ENCODE measurements at places on chromosomes 4 and X. TPM values are rescaled to one million over a fixed set of nuclear protein-coding genes. Genes with fewer than 3 reads are reported as not detected.

GRCh38 chrX:148577741-148578140 lies 77.3 kb downstream of the AFF2 start:
- no peaks in the 10 kb centered on the region for H3K4me1 ChIP-seq
- H3K4me3 ChIP-seq: no peak overlapping the region
- no peak overlapping the region for H3K27ac ChIP-seq
- H3K36me3 ChIP-seq: no peaks in the 10 kb centered on the region

SPACA5 gene
- not detected for total RNA-seq

- H3K36me3 ChIP-seq: no peaks in the 10 kb centered on the region
- H3K4me1 ChIP-seq: no peaks in the 10 kb centered on the region
- H3K27ac ChIP-seq: no peak overlapping the region
- DNase-seq: no peak
- H3K27me3 ChIP-seq: no peaks in the 10 kb centered on the region
Measured at GRCh38 chrX:103847174-103847870, 15.3 kb upstream of the RAB9B start.

GRCh38 chrX:1398431-1399340 lies 6.8 kb upstream of the SLC25A6 start:
- peak; percentile 50 for DNase-seq
- H3K27ac ChIP-seq: no peak overlapping the region
- H3K36me3 ChIP-seq: no peaks in the 10 kb centered on the region
- H3K4me3 ChIP-seq: no peak overlapping the region
- H3K4me1 ChIP-seq: no peaks in the 10 kb centered on the region
- no peaks in the 10 kb centered on the region for H3K27me3 ChIP-seq

TEX13C gene
- total RNA-seq: not detected

- no peak for DNase-seq
- H3K27ac ChIP-seq: no peak overlapping the region
- no peak overlapping the region for H3K4me3 ChIP-seq
- no peaks in the 10 kb centered on the region for H3K36me3 ChIP-seq
- no peaks in the 10 kb centered on the region for H3K27me3 ChIP-seq
Measured at GRCh38 chr4:161256172-161256571, 907.6 kb downstream of the FSTL5 start.

CPE gene
- total RNA-seq: 417 TPM

GRCh38 chr4:78737035-78737434 lies 39.1 kb upstream of the BMP2K start:
- no peak overlapping the region for H3K27ac ChIP-seq
- DNase-seq: no peak
- no peak overlapping the region for H3K4me3 ChIP-seq
- H3K27me3 ChIP-seq: no peaks in the 10 kb centered on the region

GRCh38 chr4:85210353-85210752 lies 243.9 kb upstream of the WDFY3 start:
- H3K36me3 ChIP-seq: no peaks in the 10 kb centered on the region
- H3K4me3 ChIP-seq: no peak overlapping the region

- no peak overlapping the region for H3K4me3 ChIP-seq
- no peak overlapping the region for H3K27ac ChIP-seq
- H3K4me1 ChIP-seq: no peaks in the 10 kb centered on the region
Measured at GRCh38 chr4:113811359-113811758, 49.8 kb upstream of the CAMK2D start.

- H3K27me3 ChIP-seq: no peaks in the 10 kb centered on the region
- H3K4me3 ChIP-seq: no peak overlapping the region
- no peaks in the 10 kb centered on the region for H3K36me3 ChIP-seq
- no peaks in the 10 kb centered on the region for H3K4me1 ChIP-seq
- H3K27ac ChIP-seq: no peak overlapping the region
Measured at GRCh38 chr4:185015108-185015507, 3.2 kb upstream of the HELT start.

DNA sequence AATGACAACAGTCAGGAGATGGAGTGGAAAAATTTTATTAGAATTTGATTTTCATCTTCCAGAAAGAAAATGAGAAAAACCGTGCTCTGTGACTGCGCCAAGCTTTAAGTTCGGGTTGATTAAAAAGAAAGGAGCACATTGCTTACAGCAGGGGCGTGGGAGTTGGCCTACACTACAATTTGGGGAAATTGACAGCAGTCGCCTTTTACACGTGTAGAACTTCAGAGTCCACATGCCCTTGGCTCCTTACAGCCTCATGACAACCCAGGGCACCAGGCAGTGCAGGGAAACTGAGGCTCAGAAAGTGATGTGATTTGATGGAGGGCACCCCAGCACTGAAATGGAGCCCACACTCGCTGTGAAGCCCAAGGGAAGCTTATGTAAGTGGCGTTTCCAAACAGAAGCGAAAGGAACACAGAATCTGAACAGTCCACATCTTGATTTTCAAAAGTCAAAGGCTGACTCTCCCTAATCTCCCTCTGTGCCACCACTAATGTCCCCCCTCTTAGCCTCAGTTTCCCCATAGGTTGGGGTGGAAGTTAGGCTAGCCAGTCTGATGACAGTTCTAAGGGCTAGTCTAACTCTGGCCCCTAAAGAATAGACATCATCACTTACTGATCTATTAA lies 5.5 kb downstream of the PPP2R2C start:
- peaks cover 2% of the 10 kb centered on the region for H3K27me3 ChIP-seq
- no peak overlapping the region for H3K27ac ChIP-seq
- H3K4me1 ChIP-seq: no peaks in the 10 kb centered on the region

- H3K4me1 ChIP-seq: no peaks in the 10 kb centered on the region
- no peak within 1 kb of the TSS for H3K4me3 ChIP-seq
- H3K27me3 ChIP-seq: no peaks in the 10 kb centered on the region
- H3K36me3 ChIP-seq: no peaks in the 10 kb centered on the region
- H3K27ac ChIP-seq: no peak within 1 kb of the TSS
- DNase-seq: no peak
Measured at GRCh38 chrX:116436358-116436816, at the start of gene SLC6A14. Gene SLC6A14 (plus strand): TSS chrX:116436606. CDS start chrX:116436710, 104 bp downstream.

RAB33A gene
- total RNA-seq: 1.8 TPM

DNA sequence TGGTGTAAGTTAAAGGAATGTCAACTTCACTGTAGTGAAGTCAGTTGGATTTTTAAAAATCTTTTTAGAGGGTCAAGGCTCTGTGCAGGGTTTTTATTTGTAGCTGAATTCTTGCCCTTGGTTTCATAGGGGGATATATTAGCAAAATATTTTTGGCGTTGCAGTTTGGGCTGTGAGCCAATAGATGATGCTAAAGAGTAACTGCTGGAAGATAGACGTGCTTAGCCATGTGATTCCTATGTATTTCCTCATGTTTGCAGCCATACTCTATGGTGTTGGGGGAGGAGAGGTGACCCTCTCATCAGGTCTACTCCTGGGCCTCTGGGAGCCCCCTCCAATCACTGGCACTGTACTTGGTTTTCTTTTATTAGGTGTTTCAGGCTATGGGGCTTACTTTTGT lies 246.7 kb upstream of the ARHGAP24 start:
- H3K27me3 ChIP-seq: no peaks in the 10 kb centered on the region
- no peaks in the 10 kb centered on the region for H3K4me1 ChIP-seq
- no peaks in the 10 kb centered on the region for H3K36me3 ChIP-seq
- H3K4me3 ChIP-seq: no peak overlapping the region
- DNase-seq: no peak

GRCh38 chrX:11751261-11751660 lies 6.8 kb upstream of the MSL3 start:
- H3K4me1 ChIP-seq: no peaks in the 10 kb centered on the region
- no peaks in the 10 kb centered on the region for H3K36me3 ChIP-seq
- no peak for DNase-seq
- H3K27ac ChIP-seq: no peak overlapping the region
- no peaks in the 10 kb centered on the region for H3K27me3 ChIP-seq

GRCh38 chrX:119880076-119880475 lies 8.4 kb downstream of the NDUFA1 start:
- H3K4me3 ChIP-seq: no peak overlapping the region
- H3K36me3 ChIP-seq: no peaks in the 10 kb centered on the region
- DNase-seq: no peak
- no peak overlapping the region for H3K27ac ChIP-seq
- H3K4me1 ChIP-seq: no peaks in the 10 kb centered on the region
- H3K27me3 ChIP-seq: no peaks in the 10 kb centered on the region

CDS1 gene
- total RNA-seq: 0.48 TPM

DNA sequence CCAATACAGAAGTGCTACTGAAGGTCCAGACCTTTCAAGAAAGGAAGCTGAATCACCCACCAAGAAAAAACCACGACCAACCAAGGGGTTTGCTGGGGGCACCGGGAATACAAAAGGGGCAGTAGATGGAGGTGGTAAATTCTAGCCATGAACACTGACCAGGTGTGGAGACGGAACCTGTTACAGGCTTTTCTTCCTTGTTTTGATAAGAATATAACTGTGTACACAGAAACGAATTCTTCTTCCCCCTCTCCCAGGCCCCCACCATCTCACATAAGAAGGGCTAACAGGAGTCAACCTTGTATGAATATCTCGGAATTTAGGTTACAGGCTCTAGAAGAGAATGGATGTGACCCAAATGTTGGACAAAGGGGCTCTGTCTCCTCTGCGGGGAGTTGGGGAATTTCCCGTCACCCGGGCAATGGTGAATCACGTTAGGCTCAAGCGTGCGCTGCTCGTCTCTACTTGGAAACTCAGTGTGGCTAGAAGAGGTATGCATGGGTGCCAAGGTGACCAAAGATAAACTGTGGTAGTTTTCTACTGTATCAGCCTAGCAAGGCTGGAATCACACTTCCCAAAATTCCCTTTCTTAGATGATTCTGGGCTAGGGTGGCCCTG lies 87.0 kb downstream of the AFAP1 start:
- H3K27ac ChIP-seq: no peak overlapping the region
- no peaks in the 10 kb centered on the region for H3K36me3 ChIP-seq
- no peaks in the 10 kb centered on the region for H3K27me3 ChIP-seq

DNA sequence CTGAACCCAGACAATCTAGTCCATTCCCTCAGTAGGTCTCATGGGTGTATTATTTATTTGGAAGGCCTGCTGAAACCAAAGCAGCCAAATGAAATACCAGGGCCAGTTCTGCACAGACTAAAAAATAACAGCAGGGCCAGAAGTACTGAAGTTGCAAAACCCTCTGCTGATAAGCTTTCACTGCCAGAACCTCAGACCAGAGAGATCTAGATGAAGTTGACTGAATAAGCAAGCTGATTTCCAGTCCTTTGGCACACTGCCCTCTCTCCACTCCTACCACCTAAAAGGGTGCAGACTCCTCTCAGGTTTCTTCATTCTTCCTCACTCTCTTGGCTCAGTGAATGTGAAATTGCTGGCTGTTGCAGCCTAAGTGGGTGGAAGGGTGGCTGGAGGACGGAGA lies 276.7 kb upstream of the KLF3 start:
- H3K4me1 ChIP-seq: peaks cover 8% of the 10 kb centered on the region
- no peak for DNase-seq
- no peaks in the 10 kb centered on the region for H3K36me3 ChIP-seq
- H3K27ac ChIP-seq: peak overlapping the region; percentile 57
- H3K4me3 ChIP-seq: no peak overlapping the region
- H3K27me3 ChIP-seq: no peaks in the 10 kb centered on the region

KIAA1210 gene
- total RNA-seq: not detected

- no peaks in the 10 kb centered on the region for H3K4me1 ChIP-seq
- DNase-seq: no peak
- H3K27ac ChIP-seq: no peak overlapping the region
- H3K27me3 ChIP-seq: no peaks in the 10 kb centered on the region
Measured at GRCh38 chrX:150857453-150857852, 41.0 kb downstream of the CD99L2 start.

DNA sequence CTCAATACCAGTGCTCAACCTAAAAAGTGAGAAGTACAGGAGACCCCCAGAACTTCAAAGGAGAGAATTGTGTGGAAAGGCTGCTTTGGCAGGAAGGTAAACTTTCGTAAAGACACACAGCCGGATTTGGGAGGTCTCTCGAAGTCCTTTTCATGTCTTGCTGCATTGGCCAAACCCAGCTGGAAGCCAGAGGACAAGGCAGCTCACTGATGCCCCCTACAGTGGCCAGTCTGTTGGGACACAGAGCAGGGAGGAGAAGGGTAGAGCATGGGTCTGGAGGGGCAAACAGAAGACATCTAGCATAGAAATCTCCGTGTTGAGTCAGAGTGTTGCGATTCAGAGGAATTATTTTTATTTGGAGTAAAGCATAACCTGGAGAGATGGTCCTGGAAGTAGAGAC lies 198.9 kb downstream of the ANK2 start:
- no peaks in the 10 kb centered on the region for H3K4me1 ChIP-seq
- no peak overlapping the region for H3K27ac ChIP-seq
- H3K36me3 ChIP-seq: no peaks in the 10 kb centered on the region
- H3K27me3 ChIP-seq: no peaks in the 10 kb centered on the region

Data from aorta (tissue), 5 donors.